Karpas-422 (cell line): ENCODE measurements at places on chromosomes 1 and 21. TPM values are rescaled to one million over a fixed set of nuclear protein-coding genes. Genes with fewer than 3 reads are reported as not detected.

PTGS2 gene
- not detected in 2 replicates for total RNA-seq

HES4 gene
- not detected in 2 replicates for total RNA-seq

FAM72A gene
- 27.6 and 29.0 TPM in 2 replicates for total RNA-seq

APOBEC4 gene
- total RNA-seq: not detected in 2 replicates

TRIM58 gene
- not detected in 2 replicates for total RNA-seq

RGS5 gene
- total RNA-seq: 4.5 and 27.0 TPM in 2 replicates
